ENCODE measurements at places on chromosomes 3 and 15.

GRCh38 chr3:134627831-134628230, 23.0 kb downstream of the KY start:
- DNase-seq = no peak

DNA sequence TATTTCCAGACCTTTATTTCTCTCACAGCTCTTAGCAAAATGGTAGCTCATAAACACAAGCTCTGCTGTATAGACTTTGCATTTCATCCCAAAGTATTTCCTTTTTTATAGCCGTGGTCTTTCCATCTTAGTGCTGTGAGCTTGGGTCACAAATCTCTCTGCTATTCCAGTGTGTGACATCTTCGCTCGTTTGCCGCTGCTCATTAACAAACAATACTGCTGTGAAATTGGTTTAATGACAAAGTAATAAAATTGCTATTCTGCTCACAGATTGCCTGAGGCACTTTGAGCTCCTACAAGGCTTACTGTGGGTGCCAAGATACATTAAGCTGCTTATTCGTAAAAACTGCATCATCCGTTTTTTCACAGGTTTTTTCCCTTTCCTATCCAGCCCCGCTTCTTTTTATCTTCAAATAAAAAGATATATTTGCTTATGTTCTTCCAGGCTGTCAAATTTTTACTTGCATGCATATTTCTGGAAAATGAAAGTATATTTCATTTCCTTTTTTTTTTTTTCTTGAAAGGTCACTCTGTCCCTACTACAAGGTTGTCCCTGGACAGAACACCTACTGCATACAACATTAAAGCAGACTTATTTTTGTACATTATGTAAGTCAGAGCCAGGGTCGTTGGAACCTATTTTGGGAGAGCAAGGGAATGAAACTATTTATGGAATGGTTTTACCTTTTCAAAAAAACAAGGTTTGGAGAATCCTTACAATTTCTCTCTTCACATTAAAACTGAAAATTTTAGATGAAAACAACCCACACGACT, 174.5 kb downstream of the MEIS2 start:
- DNase-seq = no peak

DNA sequence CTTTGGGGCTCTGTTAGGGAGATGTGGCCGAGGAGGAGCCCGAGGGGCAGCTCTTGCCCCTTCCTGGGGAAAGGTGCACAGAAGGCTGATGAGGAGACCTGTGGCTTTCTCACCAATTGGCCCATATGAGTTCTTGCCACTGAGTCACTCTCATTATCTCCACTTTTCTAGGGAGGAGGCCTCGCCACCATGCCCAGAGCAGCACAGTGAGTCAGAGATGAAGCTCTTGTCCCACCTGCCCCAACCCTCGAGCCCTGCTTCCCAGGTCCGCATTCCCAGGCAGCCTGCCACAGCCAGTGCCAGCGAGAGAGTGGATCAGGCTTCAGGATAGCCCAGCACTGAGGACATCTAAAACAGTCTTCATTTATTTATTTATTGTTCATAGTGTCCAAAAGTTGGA, 53.5 kb downstream of the AMOTL2 start:
- DNase-seq = no peak

DNA sequence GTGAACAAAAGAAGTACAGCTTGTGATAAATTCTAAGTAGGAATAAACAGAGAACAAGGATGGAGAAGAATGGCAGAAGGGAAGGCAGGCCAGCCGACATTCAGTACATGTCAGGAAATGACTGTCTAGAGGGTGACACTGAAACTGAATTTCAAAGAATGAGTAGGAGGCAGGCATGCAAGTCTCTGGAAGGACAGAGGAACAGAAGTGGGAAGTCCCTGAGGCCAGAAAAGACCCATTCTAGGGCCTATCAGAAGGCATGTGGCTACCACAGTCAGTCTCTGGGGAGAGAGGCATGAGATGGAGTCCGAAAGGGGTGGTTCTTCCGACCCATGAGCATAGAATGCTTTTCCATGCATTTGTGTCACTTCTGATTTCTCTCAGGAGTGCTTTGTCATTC, 243.5 kb upstream of the UBE2E2 start:
- no peak for DNase-seq

DNA sequence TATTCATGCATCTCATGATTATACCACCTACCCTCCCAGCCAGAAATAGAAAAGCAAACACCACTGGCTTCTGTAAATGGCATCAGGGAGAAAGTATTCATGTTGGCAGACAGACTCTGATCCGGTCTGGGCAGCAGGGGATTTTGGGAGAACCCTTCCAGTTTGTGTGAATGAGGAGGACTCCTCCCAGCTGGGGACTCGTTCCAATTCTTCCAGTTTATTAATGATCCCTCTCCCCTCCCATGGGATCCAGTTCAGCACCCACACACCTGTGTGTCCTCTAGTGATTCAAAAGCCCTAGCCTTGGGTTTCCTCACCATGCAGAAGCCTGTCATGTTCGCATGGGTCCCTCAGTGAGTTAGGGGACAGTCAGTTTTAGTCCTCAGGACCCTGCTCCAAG, 110.9 kb downstream of the IQSEC1 start:
- DNase-seq = no peak

DNA sequence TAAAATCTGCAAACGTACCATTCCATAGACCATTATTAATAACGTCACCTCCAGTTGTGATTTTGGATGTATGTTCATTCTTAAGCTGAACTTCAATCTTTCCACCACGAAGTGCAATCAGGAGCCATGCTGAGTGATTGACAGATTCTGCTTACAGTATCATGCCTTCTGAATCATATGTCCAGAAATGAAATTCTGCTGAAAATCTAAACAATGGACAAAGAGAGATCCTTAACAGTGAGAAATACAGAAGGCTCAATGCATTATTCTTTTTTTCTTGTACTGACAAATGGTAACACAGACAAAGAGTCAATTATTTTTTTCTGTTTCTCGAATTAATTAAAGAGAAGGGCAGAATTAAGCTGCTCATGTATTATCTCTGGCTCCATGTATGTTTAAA, 1114.5 kb downstream of the EPHA3 start:
- no peak for DNase-seq

GRCh38 chr3:187343670-187344069, 24.5 kb upstream of the RTP4 start:
- DNase-seq = no peak

GRCh38 chr3:54515441-54516213, 393.3 kb downstream of the CACNA2D3 start:
- no peak for DNase-seq

GRCh38 chr15:41291065-41291631, 41.2 kb downstream of the OIP5 start:
- peak; percentile 61 for DNase-seq

DNA sequence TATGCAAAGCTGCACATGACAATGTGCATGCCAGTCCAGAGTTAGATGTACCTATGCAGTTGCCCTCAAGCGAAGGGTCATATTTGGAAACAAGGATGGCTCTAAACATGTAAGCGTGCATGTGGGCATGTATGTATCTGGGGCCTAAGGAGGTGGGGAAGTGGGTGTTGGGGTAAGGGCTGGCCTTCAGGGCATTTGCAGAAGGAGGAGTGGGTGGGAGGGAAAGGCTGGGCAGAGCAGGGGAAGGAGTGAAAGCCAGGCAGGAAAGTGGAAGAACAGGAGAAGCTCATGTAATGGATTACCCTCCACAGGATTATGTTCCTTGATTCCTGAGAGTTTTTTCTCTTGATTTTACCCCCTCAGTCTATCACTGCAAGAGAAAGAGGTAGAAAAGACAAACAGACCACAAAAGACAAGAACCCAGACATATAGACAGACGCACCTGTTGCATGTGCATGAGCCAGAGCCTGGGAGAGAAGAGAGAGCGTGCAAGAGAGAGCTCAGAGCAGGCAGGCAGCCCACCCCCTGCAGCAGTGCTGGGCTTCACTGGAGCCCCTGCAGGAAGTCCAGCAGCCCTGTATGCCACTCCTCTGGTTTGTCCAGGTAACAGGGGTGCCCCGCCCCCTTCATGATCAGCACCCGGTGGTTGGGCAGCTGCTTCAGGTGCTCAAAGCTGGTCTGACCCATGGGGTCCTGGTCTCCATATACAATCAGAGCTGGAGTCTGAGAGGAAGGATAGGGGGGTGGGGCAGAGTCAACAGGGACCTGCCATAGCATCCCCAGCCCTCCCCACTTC, 1.8 kb upstream of the PCBP4 start:
- DNase-seq = no peak

DNA sequence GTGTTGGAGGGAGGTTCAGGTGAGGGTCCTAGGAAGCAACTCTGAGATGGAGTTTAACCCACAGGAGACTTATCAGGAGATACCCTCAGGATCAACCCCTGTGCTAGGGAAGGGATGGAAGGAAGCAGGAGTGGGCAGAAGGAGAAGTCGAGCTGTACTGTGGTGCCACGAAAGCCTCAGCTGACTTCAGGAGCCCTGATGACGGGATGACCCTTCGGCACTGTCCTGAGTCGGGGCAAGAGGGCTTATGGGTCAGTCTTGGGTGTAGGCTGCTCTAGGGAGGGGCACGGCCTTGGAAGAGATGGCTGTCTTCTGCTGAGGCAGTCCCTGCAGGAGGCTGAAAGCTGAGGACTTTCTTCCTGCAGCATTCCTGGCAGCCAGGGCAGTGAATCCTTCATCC, 7.7 kb downstream of the CLEC3B start:
- DNase-seq = no peak

GRCh38 chr3:164476631-164477030, 601.7 kb downstream of the SI start:
- no peak for DNase-seq

GRCh38 chr15:94239474-94239873, 8.1 kb downstream of the MCTP2 start:
- no peak for DNase-seq

DNA sequence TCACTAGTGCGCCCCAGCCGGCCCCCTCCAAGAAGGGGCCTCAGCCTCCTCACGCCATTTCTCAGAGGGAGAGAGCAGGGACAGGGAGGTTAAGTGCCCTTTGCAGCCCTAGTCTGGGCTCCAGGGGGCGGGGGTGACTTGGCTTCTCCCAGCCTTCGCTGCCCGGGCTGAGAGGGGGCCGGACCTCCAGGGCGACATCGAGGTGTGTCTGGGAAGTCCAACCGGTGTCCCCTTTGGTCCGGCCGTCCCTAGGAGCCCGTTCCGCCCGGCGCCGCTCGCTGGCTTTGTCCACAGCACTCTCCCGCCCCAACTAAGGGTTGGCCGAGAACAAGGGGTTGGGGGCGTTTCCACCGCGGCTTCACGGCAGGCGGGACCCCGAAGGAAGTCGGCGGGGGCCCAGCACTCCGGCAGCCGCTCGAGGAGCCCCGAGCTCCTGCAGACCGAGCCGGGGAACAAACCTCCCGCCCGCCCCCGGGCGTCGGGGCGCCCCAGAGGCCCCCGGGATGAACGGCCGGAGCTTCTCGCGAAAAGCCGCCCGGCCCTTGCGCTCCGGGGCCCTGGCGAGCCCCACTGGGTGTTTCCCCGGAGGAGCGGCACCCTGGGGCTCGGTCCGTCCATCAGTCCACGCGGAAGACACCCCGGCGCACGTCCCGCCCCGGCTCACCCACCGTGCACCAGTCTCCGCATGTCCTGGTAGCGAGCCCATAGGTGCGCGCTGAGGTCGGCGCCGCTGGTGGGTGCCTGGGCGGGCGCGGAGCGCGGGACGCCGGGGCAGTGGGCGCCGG, 627 bp downstream of the NT5DC2 start:
- peak; percentile 16 for DNase-seq

DNA sequence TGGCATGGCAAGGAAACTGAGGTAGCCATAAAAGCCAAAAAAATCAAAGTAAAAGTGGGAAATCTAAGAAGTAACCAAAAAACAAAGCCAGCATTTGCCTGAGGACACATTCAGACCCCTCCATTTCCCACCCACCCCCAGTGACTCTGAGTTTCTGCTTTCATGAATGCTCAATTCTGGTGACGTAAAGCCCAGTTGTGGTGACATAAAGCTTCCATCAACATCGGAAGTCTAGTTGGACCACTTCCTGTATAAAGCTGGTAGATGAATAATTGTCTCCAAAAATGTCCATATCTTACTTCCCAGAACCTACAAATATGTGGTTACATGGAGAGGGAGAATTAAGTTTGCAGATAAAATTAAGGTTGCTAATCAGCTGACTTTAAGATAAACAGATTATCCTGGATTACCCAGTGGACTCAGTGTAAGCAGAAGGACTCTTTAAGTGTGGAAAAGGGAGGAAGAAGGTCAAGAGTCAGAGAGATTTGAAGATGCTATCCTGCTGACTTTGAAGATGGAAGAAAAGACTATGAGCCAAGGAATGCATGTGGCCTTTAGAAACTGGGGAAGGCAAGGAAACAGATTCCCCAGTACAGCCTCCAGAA, 62.0 kb upstream of the ST3GAL6 start:
- DNase-seq = no peak

GRCh38 chr15:48494631-48495030, 150.9 kb downstream of the FBN1 start:
- DNase-seq = no peak

DNA sequence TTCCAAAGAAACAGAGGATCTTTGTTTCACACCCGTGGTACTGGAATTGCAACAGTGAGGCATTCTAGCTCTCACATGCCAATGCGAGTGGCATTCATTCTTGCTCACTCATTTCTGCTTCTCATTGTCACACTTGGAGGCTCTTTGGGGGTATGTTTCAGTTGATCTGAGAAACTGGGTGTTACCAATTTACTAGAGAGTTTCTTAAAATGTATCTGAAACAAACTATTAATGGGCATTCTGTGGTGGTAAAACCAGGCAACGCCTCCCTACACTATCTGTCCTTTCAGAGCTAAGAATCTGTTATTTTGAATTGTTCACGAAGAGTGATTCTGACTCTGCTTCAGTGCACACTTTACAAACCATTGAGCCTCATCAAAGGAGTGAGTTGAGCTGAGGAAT, 140.6 kb upstream of the BHLHE40 start:
- DNase-seq = no peak

DNA sequence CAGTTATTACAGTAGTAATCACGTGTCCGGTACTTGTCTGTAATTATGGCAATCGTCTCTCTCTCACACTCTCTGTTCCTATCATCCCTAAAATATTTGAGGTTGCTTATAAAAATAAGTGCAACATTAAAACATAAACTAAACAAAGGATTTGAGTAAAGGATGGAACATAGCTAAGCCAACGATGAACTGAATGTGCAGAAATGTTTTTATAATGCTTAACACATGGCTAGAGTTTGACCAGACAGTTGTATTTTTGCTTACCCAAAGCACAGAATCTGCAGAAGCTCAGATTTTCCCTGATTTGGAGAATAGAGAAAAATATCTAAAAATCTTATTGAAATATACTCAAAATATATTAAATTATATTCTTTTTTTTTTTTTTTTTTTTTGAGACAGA, 1030.9 kb downstream of the NAALADL2 start:
- no peak for DNase-seq

DNA sequence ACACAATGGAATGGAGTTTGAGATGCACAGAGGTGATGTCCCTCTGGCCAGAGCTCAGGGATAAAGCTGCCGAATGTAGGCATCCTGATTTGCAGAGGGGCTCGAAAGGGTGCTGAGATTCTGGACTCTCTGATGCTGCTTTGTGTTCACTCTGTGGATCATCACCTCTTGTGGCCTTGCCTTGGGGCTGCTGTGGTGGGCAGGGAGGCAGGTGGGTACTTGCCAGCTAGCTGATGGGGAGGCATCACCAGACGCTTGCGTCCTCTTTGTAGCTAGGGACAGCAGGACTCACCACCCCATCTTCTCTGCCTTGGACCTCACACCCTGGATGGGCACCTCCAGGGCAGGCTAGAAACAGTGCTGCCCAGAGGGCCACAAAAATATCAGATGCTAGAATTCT, 14.6 kb upstream of the RASGRF1 start:
- DNase-seq = no peak

GRCh38 chr3:194057570-194058188, 78.3 kb upstream of the HES1 start:
- DNase-seq = no peak
